Kidney (tissue), 22 donors: ENCODE measurements at places on chromosomes 1 and 21.
A peak's percentile ranks its signal among the peaks of the same experiment; 100 is the strongest.

GRCh38 chr1:28244549-28245251 lies 8.8 kb downstream of the ATP5IF1 start:
- DNase-seq: no peak

- DNase-seq: no peak
Measured at GRCh38 chr1:97245026-97245425, 523.4 kb downstream of the PTBP2 start.

- DNase-seq: no peak
Measured at GRCh38 chr1:217273866-217274265, 357.0 kb downstream of the GPATCH2 start.

GRCh38 chr1:4529446-4530165 lies 124.8 kb upstream of the AJAP1 start:
- DNase-seq: no peak

DNA sequence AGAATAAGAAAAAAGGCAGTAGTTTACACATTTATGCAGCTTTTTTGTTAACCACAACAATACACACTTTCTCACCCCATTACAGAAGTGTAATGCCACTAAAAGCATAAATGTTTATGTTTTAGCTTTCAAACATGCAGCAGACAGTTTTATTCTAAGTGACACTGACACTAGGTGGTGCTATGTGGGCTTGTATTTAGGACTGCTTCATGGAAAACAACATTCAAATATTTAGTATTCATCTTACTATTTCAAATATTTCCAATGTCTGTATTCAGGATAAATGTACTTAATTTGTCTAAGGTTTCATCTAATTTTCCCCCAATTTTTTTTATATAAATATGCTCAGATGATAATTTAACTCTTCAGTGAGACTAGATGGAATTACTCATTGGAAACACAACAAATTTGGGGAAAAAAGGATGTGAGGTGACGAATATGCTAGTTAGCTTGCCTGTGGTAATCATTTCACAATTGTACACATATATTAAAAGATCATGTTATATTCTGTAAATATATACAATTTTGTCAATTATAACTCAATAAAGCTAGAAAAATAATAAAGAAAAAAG lies 71.4 kb downstream of the USP1 start:
- DNase-seq: no peak

GRCh38 chr21:26933448-26933847 lies 33.4 kb downstream of the ADAMTS5 start:
- DNase-seq: peak; percentile 27

DNA sequence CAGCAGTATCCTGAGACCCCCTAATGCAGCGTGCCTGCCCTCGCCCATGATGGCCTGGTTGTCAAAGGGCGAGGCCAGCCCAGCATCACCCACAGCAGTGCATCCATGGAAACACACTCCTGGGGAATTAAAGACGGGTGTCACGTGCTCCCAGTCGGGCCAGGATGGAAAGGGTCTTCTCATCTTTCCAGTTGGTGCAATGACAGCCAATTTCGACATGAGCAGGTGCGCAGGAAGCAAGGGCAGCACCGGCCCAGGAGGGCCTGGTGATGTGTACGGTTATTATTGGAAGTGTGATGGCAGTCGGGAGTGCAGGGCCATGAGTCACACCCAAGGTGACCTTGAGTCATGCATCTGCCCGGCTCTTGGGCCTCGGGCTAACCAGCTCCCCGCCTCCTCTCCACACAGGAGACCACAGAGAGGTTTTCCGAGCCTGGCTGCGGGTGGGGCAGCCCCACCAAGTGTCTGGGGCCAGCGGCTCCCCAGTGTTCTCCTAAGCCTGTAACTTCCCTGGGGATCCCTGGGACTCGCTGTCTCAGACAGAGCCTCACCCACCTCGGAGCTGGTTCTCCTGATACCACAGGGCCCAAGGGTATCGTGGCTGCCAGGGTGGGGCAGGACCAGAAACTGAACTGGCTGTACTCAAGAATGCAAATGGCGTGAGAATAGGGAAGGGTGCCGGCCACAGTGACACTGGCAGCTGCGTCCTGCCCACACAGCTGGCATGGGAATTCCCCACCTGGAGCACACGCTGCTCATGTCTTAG lies 119.8 kb downstream of the SIK1 start:
- DNase-seq: no peak

- DNase-seq: peak; percentile 13
Measured at GRCh38 chr1:86499987-86500593, 31.4 kb downstream of the CLCA1 start.
